Stimulated activated naive CD8-positive, alpha-beta T cell treated with anti-CD3 and anti-CD28 coated beads, Interleukin-15, Interleukin-2, amounts not matched to agents 100 U/mL and 50 U/mL, for 24 hours (primary cell): ENCODE measurements at places on chromosomes 5 and 9.

- DNase-seq = no peak
Measured at GRCh38 chr5:176675676-176676360, 28.5 kb downstream of the TSPAN17 start.

- no peak for DNase-seq
Measured at GRCh38 chr9:93132946-93133680, 938 bp downstream of the NINJ1 start.

DNA sequence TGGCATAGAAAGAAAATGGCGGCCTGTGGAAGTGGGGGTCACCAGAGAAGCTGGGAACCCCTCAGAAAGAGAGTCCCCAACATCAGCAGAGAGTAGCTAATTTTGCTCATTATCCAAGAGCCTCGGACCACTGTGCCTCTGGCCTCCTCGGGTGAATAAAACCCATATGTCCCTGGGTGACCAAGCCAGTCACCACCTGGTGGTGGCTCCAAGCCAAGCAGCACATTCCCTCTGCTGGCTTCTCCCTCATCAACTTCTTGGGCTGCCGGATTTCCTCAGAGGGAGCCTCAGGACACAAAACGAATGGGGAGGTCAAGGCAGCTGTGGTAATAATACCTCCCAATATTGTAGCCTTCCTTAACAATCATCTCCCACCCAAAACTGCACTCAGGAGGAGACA is 242.5 kb downstream of the NFIB start:
- no peak for DNase-seq

DNA sequence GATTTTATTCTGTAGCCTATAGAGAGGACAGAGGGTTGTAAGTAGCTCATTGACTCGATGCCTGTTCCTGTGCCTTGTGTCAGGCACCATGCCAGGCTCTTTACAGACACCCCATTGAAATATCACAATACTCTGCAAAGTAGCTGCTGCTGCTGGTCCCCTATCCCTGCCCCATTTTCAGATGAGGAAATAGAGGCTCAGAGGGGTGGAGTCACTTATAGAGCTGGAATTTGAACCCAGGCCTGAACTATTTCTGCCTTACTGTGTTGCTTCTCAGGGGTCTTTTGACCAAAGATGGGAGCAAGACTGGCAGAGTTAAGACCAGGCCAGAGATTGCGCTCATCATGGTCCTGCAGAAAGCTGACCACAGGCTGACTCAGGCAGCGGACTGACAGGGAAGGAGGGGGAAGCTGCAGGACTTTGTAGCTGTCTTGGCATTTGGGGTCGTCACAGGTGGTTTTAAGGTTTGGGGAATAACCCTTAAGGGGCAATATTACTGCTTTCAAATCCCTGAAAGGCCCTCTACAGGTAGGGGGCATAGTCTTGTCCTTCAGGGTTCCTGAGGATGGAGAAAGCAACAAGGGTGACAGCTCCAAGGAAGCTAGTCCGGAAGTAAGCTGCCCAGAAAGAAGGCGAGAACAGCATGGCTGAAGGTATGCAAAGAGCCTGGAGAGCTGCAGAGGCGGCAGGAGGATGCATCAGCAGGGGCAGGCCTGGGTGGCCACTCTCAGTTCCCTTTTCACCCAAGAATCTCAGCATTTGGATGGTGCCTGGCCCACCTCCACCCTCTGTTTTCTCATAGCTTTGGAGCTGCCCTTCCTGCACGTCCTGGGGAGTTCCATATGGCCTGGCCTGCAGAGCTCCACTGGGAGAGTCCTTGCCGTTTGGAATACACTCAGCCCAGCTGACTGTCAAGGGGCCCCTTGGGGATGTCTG is 18.3 kb upstream of the NDST1 start:
- DNase-seq = no peak

- DNase-seq = no peak
Measured at GRCh38 chr5:93891491-93892480, 150.4 kb upstream of the POU5F2 start.

- DNase-seq = peak; percentile 65
Measured at GRCh38 chr9:126397056-126397455, 70.4 kb downstream of the MVB12B start.

DNA sequence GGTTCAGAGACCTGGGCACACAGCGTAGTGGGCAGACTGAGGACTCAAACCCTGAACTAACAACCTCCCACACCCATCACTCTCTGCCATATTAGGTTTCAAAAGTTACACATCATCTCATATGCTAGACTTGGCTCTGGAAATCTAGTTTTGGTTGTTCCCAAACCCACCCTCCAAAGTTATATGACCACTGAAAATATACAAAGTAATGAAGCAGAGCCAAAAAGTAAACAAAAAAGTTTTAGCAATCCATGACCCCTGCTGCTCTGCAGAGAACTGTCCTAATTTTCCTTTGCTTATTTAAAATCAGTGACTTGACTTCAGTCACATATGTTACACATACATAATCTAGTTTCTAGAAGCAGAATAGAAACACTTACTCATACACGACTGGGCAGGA is 155.6 kb upstream of the TAS2R1 start:
- DNase-seq = no peak

DNA sequence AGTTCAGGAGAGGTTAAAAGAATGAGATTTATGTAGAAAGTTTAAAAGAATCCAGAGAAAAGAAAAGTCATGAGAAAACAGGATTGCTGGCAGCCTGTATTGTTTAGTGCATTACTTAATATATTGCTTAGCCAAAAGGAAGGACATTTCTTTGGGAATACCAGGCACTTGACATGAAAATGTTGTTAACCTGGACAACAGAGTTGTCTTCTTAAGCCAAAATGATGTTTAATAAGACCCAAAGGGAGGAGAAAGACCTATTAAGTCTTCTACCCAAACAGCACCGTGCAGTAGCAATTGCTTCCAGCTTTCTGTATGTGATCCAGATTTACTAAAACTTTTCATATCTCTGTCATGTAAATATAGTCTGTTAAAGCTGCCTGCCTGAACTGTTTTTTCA is 74.0 kb upstream of the PRLR start:
- DNase-seq = no peak
